ENCODE measurements at places on chromosomes 4 and X.
A peak's percentile ranks its signal among the peaks of the same experiment; 100 is the strongest.

GRCh38 chr4:2793586-2794485, 951 bp downstream of the SH3BP2 start:
- DNase-seq: no peak

GRCh38 chr4:8537041-8537461, 43.1 kb upstream of the GPR78 start:
- DNase-seq: no peak

GRCh38 chr4:159232465-159233106, 129.7 kb downstream of the RAPGEF2 start:
- no peak for DNase-seq

DNA sequence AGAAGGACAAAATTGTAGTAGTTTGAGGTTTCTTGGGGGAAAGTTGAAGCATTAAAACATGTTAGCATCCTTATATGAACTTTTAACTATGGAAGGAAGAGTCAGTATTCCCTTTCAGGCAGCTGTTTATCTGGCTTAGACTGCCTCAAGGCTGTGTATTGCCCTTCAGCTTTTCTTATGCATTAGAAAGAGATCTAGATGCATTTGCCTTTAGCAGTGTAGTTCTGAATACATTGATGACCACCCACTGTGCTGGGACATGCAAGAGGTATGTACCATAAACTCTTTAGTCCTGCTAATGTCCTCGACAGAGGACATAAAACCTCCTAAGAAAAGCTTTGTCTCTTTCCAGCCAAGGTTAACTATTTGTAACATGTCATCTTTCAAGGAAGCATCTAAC, 2.9 kb downstream of the FAM200B start:
- DNase-seq: no peak

- no peak for DNase-seq
These were observed 43.5 kb downstream of the CLCN3 start for GRCh38 chr4:169663831-169664230.

DNA sequence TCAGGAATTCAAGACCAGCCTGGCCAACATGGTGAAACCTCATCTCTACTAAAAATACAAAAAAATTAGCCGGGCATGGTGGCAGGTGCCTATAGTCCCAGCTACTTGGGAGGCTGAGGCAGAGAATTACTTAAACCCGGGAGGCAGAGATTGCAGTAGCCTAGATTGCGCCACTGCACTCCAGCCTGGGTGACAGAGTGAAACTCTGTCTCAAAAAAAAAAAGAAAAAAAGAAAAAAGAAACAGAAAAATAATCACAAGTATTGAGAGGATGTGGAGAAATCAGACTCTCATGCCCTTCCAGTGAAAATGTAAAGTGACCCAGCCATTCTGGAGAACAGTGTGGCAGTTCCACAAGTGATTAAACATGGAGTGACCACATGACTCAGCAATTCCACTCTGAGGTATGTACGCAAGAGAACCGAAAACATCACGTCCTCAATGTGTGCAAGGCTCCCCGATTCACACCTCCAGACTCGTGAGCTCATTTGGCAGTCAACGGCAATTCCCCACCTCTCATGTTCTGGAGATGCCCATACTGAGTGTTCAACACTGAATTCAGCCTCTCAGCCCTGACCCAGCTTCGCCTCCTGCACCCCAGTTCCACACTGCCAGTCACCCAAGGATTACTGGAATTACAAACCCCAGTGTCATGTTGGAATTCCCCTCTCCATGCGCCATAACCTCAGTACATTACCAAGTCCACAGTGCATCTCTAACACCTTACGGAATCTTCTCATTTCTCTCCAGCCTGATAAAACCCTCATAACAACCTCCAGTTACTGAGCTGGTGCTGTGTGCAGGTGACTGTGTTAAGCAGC, 21.1 kb downstream of the ACOX3 start:
- DNase-seq: no peak

DNA sequence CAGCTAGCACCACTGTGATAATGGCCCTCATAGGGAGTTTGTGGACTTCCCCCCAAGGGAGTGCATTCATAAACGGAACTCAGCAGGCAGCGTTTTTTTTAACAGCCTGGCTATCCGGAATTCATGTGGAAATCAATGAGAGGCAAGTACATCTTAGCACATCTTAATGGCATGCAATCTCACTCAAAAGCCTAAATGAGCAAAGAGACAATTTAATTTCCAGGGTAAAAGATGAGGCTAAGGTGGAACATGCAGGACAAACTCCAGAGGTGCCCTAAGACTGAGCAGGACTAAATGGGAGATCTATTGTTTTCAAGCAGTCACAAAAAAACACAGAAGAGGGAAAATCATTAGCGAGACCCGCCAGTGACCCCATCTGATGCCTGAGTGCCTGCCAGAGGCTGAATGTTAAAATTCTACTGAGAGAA, 243.5 kb upstream of the KCNIP4 start:
- no peak for DNase-seq

GRCh38 chr4:157713342-157713741, 459.5 kb downstream of the GASK1B start:
- peak; percentile 68 for DNase-seq

DNA sequence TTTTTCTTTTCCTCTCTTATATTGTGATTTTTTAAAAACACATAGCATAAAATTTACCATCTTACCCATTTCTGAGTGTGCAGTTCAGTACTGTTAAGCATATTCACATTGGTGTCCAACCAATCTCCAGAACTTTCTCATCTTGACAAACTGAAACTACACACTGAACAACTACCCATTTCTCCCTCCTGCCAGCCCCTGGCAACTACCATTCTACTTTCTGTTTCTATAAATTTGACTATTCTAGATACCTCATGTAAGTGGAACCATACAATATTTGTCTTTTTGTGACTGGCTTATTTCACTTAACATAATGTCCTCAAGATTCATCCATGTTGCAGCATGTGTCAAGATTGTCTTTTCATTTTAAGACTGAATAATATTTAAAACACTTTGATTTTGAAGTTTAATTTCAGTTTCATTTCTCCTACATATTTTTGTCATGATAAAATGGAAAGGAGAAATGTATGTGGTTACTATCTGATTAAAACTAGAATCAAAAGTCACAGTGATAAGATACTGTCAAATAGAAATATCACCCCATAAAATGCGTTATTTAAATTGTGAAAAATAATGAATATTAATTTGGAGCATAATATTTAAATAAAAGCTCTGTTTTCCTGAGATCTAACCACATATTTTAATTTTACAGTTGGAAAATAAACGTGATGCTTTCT, 122.8 kb downstream of the DIPK2B start:
- DNase-seq: no peak

DNA sequence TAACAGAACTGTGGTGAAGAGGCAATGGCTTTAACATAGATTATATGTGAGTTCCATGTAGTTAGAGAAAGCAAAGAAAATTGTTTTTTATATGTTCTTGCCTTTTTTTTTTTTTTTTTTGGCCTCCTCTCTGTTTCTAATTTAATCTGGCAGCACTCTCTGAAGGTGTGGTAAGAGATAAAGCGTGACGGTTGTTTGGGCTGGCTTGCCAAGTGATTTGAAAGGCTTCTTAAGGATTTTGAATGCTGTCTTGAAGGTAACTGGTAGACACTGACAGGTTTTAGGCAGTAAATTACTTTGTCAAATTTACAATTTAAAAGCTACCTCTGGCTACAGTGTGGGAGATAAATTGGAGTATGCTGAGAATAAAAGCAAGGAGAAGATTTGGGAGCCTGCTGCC, 269.3 kb upstream of the HS3ST1 start:
- DNase-seq: no peak

DNA sequence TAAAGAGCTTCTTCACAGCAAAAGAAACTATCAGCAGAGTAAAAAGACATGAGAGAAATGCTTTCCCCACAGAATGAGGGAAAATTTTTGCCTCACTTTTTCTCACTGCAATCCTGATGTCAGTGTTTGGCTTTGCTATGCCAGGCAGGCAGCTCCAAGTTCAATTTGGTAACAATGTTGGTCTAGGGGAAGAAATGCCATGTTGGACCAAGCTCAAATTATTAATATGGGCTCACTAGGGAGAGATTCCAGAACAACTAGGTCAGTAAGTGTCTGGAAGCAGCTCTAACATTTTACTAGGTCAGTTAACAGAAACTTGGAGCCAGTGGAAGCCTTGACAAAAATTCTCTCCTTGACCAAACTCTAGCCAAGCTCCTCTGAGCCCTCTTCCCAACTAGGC, 95.4 kb downstream of the NAF1 start:
- no peak for DNase-seq

DNA sequence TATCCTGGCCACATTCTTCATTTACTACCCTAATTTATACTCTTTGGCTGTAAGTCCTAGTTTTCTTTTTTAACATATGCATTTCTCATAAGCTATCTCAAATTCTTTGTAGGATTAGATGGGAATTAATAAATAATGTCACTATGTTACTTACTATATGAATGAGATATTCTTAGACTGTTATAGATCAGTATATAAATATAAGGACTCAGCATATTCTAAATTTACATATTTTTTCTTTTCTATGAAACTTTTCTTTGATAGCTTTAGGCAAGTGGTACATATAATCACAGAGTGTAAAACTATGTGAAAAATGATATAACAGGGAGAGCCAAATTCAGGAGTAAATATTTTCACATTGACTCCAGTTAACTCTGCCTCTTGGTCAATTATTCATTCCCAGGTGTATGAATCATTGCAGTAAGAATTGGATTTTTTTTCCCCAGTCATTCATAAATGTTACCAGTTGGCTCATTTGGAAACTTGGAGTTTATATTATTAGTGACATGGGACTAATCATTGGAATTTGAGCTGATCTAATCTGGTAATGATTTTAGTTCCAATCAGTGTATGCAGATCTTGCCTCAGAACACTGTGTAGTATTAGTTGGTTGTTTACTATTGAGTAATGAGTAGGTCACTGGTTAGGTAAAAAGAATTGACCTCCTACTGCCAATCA, 25.3 kb downstream of the FHIP1A start:
- DNase-seq: no peak

GRCh38 chr4:38144031-38144430, 183.8 kb downstream of the PTTG2 start:
- no peak for DNase-seq

DNA sequence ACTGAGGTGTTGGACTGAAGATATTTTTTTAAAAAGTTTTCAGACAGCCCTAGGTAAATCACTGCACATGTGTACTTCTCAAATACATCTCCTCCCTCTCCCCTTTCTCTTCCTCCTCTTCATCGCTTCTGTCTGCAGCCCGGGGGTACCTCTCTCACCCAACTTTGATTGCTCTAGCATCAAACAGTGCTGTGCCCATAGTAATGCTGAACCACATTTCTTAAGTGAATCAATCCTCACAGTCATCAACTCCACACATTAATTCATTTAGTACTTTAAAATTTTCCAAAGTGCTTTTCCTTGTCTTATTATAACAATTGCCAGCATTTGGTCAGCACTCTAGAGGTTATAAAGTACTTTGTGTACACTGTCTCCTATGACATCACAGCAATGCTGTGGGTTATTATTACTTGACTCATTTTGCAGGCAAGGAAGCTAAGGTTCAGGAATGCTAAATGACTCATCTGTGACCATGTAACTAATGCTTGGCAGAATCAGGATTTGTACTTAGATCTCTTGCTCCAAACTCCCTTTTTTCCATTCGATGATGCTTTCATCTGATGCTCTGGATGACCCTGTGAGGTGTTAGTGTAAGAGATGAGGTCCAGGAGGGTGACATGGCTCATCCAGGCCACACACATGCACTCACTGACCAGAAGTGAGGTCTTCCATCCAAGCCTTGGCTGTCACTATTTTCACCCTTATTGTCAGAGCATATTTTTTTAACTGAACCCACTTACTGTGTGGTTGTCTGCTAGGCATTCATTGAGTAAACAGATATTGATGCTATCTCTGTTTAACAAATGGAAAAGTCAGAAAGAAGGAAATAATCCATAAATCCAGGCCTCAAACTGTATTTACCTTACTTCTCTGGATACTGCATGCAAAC, 58.8 kb downstream of the RHOH start:
- no peak for DNase-seq

GRCh38 chr4:99135541-99136162, 8.4 kb downstream of the ADH4 start:
- no peak for DNase-seq

GRCh38 chrX:103571121-103571520, 14.2 kb upstream of the TCEAL4 start:
- DNase-seq: no peak
